ENCODE measurements at places on chromosomes 2 and 18.

GRCh38 chr2:85797921-85798320 lies 44.1 kb downstream of the ATOH8 start:
- DNase-seq = no peak

DNA sequence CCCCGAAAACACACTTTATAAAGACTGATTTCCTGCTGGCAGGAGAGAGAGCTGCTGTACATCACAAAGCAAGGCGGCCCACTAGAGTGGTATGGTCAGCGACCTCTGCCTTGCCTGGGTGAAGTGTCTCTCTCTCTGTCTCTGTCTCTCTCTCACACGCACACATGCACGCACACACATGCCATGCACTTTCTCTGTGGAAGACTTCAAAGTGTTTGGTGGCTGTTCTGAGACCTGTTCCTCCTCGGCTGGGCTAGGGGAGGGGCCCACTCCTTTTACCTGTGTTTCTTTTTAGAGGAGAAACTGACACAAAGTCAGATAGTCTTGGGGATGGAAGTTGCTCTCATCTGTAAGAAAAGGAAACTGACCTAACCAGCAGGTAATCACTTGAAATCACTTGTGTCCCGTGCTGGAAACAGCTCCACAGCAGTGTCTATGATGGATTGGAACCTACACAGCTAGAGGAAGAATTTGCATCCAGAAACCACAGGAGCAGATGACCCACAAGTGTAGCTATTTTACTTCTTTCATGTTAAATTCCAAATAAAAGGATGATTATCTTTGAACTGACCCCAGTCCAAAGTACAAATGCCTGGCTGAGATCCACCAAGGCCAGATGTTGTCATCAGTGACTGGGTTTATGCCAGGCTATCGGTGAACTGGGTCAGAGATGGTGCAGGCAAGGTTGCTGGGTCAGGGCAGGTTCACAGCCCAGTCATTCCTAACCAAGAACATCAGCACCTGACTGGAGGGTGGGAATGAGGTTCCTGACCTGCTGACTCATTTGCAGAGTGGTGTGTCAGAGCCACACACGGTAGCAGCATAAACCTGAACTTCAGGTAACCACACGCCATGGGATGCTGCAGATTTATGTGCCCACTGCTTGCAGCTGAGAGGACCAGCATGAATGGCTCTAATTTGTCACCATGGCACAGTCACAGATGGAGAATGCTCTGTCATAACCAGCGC lies 63.0 kb downstream of the NPAS2 start:
- no peak for DNase-seq

- DNase-seq = no peak
These were observed 74.3 kb downstream of the THADA start for GRCh38 chr2:43521568-43521967.

- DNase-seq = no peak
These were observed 8.0 kb downstream of the GATA6 start for GRCh38 chr18:22177327-22177871.

- DNase-seq = peak; percentile 31
These were observed 60.3 kb upstream of the AGPS start for GRCh38 chr2:177332026-177332991.

DNA sequence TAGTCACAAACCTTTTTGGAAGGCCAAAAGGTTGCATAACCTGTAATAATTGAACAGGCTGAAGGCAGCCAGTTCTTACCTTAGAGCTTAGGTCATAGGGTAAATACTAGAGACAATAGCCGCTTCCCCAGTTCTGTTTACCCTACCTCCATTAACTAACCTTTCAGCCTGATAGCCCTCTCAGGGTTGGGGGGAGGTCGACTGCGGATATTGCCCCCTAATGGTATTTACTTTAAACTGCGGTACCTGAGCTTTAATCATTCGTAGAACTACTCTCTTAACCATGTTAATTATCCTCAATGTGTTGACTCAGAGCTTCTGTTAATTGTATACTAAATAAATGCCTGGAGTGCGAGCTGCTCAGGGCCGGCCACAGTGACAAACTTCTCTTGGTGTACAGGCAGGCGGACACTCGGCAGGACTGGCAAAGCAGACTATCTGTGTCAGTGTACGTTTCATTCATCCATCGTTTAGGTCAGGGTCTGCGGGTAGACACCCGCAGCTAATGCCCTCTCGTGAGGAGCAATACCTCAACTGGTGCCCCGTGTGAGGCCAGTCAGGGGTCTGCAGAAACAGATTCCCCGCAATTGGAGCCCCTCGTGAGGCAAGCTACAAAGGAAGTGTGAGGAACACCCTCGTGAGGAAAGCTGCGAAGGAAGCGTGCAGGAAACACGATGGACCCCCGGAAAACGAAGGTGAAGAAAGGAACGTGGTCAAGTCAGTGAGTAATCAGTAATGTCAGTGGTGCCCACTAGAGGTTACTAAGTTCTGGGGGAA lies 115.3 kb upstream of the SCN7A start:
- no peak for DNase-seq

DNA sequence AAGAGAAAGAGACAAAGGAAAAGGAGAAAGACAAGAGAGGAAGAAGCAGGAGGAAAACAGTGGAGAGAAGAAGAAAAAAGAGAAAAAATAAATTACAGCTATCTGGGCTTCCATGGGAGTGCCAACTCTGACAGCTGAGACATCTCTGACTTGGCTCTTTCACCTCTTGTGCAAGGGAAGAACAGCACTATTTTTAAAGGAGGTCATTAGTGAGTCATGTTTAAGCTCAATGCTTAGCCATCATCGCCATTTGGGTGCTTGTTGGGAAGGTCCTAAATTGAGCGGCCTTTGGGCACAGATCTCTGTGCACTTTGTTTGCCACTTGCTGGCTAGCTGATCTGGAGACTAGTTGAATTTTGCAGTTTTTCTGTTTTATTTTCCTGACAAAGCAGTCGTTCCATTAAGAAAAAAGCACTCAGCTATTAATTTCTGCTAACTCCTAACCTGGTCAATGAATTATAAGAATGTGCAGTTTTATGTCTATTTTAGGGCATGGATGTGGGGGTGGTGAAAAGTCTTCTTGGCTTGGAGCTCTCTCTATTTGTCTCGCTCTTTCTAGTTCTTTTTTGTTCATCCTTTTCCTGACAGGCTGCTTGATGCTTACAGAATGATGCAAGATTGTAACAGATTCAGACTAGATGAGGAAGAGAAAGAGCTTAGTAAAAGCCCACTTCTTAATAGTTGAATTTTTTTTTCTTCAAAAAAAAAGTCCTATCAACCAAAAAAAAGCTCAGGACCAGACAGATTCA lies 231.5 kb downstream of the SLC8A1 start:
- DNase-seq = no peak

DNA sequence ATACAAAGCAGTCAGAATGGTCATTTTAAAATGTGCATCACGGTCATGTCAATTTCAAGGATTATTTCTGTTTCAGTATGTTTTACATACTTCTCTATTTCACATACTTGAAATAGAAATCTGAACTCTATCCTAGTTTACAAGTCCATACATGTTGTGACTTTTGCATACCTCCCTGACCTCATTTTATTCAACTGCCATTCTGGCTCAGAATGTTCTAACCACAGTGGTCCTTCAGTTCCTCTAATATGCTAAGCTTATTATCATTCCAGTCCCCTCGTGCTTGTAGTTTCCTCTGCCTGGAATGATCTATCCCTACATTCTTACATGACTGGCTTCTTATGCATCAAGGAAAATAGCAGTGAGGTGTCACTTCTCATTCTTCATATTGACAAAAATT lies 295.6 kb downstream of the KIAA1328 start:
- peak; percentile 3 for DNase-seq

DNA sequence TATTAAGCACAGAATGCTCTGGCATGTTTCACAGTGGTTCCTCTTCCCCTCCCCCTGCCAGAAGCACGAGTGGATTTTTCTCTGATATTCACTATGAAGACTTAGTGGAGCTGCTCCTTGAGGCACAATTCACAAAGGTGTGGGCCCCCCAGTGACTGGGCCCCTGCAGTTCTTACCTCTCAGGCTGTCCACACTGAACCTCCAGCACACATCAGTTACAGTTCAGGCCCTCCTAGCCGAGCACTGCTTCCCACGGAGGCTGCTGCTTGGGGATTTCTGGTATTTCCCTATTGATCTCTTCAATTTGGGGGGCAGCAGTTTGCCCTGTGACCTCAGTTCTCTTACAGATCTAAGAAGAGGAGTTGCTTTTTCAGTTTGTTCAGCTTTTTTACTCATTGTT lies 236.1 kb downstream of the SH3RF3 start:
- DNase-seq = no peak

GRCh38 chr18:10460414-10461018 lies 6.1 kb downstream of the APCDD1 start:
- no peak for DNase-seq
